ENCODE measurements at places on chromosomes 13 and 19. TPM values are rescaled to one million over a fixed set of nuclear protein-coding genes. Genes with fewer than 3 reads are reported as not detected.

- DNase-seq = no peak
These were observed 17.7 kb downstream of the EPN1 start for GRCh38 chr19:55692681-55693081.

DNA sequence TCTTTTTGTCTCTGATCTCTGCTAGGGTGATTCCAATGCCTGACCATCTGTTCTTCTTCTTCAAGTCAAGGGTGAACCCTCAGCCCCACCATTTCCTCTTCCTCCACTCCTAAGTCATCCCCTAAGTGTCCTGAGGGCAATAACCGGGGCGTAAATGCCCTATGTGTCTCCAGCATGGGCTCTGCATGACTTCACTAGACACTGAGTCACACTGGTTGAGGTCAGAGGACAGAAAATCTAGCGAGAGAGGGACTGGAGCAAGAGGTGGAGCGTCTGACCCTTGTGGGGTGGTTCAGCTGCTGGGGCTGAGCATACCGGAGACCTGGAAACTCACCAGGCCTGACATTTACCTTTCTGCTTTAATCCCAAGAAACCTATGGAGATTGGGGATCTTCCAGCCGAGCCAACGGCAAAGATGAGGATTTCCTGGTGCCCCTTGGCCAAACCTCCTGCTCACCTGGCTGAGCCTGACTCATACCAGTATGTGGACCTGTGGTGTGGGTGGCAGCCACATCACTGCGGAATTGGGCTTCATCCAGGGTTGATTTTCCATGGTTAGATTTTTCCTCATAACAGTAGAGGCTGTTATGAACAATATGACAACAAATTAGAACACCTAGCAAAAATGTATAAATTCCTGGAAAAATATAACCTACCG is 26.9 kb downstream of the SCGB2B2 start:
- DNase-seq = no peak

KIR3DL1 gene
- polyA plus RNA-seq = not detected

GRCh38 chr19:30883071-30883470 is 466.2 kb downstream of the TSHZ3 start:
- no peak for DNase-seq

- DNase-seq = peak; percentile 64
These were observed 19.3 kb upstream of the GATAD2A start for GRCh38 chr19:19385896-19386869.

DNA sequence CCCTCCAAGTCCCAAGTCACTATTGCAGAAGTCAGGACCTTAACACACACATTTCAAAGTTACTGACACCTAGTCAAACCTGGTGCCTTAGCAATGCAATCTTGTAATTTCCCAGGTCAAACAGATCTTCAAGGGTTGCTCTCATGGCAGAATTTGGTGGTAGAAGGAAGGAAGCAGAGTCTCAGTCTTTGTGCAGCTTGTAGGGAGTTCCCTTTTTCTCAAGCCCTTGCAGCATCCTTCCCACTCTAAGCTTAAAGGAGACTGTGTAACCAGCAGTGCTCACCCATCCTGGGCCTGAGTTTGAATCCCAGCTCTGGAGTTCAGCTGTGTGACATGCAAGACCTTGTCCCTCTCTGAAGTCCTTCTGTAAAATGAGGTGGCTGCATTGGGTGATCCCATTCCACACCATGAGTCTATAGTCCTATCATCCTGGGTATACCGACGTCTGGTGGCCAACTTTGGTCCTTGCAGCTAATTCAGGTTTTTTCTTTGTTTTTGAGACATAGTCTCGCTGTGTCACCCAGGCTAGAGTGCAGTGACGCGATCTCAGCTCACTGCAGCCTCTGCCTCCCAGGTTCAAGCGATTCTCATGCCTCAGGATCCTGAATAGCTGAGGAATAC is 9.8 kb downstream of the SIGLEC10 start:
- no peak for DNase-seq

DNA sequence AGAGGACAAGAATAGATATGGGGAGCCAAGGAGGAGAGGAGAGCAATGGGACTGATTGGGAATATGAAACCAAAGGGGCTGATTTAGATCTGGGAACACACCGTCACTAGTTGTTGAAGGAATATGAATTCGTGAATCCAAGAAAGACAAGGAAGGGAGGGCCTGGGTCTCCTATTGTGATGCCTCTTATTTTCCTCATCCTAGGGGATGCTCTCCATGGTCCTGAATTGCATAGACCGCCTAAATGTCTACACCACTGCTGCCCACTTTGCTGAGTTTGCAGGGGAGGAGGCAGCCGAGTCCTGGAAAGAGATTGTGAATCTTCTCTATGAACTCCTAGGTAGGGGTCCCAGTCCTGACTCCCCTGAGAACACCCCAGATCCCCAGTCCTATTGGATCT is 21.5 kb downstream of the RYR1 start:
- DNase-seq = no peak

GRCh38 chr13:51596541-51596940 is 12.3 kb downstream of the WDFY2 start:
- no peak for DNase-seq

DNA sequence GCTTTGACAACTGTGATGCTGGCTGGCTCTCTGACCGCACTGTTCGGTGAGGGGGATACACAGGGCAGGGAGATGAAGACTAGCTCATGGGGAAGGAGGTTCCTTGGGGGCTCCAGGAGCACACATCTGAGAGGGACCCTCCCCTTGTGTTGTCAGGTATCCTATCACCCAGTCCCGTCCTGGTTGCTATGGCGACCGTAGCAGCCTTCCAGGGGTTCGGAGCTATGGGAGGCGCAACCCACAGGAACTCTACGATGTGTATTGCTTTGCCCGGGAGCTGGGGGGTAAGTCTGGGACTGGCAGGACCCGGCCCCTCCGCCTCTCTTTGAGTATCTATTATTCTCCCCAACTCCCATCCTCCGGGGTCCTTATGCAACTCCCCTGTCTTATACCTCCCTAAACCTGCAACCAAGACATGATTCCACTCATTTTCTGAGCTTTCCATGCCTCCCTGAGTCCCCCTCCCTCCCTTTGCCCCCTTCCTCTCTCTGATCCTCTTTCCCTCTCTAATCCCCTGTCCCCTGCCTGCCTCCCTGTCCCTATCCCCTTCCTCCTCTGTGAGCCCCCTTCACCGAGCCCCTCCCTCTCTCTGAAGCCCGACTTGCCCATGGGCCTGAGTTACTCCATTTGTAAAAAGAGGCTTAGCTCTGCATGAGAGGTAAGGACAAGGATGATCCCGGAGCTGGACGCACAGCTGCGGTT is 12.5 kb downstream of the NCAN start:
- DNase-seq = no peak

LRRC63 gene
- polyA plus RNA-seq = 0.44 TPM

GRCh38 chr19:55042344-55042678 is 4.2 kb upstream of the GP6 start:
- no peak for DNase-seq

OLFM2 gene
- 51.4 TPM for polyA plus RNA-seq

OVOL3 gene
- not detected for polyA plus RNA-seq

PNMA8A gene
- polyA plus RNA-seq = 14.2 TPM

DNA sequence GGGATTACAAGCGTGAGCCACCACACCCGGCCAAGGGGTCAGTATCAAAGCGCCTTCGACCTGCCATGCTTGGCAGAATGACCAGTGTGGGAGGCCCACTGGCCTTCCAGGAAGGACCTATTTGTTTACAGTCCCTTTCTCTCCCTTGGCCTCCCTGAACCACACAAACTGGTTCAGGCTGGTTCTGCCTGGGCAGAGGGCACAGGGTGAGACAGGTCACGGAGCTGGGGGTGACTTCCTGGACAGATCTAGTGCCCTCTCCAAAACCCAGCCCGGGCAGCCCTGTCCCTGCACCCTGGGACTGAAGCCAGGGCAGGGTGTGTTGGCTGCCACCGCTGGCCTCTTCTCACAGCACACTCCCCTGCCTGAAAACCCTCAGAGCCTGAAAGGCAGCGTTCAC is 11.3 kb downstream of the PLEKHF1 start:
- DNase-seq = no peak

DNA sequence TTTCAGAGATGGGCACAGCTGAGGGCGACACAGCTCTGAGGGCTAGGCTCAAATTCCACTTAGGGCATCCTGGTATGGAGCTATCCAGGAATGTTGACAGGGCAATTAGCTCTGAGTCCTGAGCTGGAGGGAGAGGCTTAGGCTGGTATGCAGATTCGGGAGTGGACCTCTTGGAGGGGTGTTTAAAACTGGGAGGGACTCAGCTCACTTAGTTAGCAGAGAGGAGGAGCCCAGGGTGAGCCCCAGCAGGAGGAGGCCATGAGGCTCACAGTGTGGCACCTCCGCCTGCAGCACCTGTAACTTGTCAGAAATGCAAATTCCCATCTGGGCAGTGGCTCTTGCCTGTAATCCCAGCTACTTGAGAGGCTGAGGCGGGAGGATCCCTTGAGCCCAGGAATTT is 10.2 kb upstream of the NOP53 start:
- DNase-seq = no peak

OR7D2 gene
- polyA plus RNA-seq = 0.15 TPM

GRCh38 chr13:100668408-100668807 is 6.2 kb downstream of the TMTC4 start:
- DNase-seq = no peak

MISP gene
- polyA plus RNA-seq = 0.10 TPM

CAPN12 gene
- 23.1 TPM for polyA plus RNA-seq

MEIOSIN gene
- polyA plus RNA-seq = 0.05 TPM

GRCh38 chr13:33139184-33139583 is 123.0 kb downstream of the KL start:
- DNase-seq = peak; percentile 82

DNA sequence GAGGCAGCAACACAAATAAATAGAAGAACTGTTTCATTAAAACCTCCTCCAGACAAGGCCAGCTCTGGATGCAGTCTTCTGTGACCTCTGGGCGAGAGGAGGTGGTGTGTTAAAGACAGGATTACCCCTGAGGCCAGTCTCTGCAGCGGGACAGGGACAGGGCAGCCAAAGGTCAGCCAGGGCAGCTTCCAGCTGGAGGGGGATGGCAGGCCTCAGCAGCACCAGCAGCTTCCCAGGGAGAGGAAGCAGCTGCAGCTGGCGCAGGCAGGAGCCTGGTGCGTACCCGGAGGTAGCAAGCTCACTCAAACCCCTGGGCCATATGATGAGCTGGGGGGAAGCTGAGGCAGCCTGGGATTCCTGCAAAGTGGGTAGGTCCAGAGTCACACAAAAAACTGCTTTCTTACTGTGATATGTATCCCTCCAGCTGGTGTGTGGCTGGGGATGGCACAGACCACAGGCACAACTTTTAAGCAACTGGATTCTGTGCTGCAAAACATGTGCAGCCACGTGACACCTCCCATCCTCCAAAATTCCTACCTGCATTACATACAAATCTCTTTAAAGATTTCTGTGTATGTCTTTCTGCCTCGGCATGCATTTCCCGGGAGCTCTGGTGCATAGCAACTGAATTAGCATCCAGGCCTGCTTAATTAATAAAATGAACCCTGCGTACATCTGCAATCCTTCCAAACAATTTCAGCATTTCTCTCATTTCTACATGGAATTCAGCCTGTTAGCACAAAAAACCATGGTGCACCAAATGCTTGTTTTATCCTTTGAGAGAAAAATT is 238.3 kb upstream of the MAB21L1 start:
- DNase-seq = no peak

GRCh38 chr19:33698576-33699435 is 77.1 kb downstream of the CHST8 start:
- no peak for DNase-seq

- DNase-seq = no peak
These were observed 6.6 kb downstream of the ZNF599 start for GRCh38 chr19:34766386-34766785.

KCNC3 gene
- 0.88 TPM for polyA plus RNA-seq

GRCh38 chr19:47275791-47276461 is 1.2 kb downstream of the INAFM1 start:
- DNase-seq = peak; percentile 73

- no peak for DNase-seq
These were observed 222.4 kb downstream of the KCTD12 start for GRCh38 chr13:76663592-76664335.

- DNase-seq = no peak
These were observed 37.3 kb downstream of the ITGBL1 start for GRCh38 chr13:101489643-101490405.
